ENCODE measurements at places on chromosomes 3 and 15.

- DNase-seq, result no peak
Observed at GRCh38 chr3:188670446-188670845, 501.3 kb upstream of the TPRG1 start.

DNA sequence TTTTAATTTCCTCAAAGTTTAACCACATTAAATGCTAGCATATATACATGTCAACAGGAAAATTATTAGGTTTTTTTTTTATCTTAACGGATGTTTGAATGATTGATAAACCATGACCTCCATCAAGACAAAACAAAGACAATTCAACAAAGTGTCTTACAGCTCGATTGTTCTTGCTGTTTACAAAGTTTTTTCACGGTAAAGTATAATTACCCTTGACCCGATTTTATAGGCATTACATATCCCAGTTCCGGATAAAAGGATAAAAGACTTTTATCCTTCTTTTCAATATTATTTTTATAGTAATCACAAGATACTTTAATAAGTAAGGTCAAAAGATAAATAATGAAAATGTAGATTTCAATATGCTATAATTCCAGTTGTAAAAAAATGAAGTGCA is 96.9 kb downstream of the RORA start:
- DNase-seq, result no peak

DNA sequence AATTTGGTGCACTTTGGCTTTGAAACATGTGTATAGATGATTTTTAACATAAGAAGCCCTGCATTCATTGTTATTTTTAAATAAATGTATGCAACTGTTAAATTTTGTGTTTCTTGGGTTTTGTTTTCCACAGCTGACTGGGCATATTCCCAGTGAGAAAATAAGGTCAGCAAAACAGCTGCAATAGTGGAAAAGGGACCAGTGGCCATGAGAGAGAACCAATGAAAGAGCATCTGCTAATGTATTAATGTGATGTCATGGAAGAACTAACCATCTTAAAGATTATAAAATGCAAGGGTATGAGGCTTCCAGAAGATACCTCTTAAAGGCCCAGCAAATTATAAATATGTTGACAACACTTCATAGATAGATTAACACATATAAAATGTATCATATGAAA is 31.0 kb upstream of the KBTBD12 start:
- no peak for DNase-seq

GRCh38 chr3:13018561-13019242 is 54.5 kb downstream of the IQSEC1 start:
- DNase-seq, result no peak

GRCh38 chr3:52063026-52063723 is 6.8 kb upstream of the DUSP7 start:
- DNase-seq, result no peak

DNA sequence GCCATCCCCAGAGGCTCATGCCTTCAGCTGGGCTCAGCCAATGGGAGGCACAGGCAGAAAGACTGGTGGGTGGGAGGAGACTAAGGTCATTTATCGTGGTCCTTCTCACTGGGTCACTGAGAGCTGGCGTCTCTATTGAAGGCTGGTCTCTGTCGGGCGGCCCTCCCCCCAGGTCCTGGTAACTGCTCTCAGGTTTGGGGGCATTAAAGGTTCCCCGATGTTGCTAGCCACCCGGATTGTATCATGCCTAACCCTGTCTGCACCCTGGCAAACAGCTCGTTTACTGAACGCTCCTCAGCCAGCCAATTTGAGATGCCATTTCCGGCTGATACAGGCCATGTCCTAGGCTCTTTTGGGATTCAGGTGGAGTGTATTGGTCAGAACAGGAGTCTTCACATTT is 10.5 kb downstream of the SELENOS start:
- no peak for DNase-seq

- DNase-seq, result no peak
Observed at GRCh38 chr3:13571264-13571663, 22.3 kb downstream of the FBLN2 start.

DNA sequence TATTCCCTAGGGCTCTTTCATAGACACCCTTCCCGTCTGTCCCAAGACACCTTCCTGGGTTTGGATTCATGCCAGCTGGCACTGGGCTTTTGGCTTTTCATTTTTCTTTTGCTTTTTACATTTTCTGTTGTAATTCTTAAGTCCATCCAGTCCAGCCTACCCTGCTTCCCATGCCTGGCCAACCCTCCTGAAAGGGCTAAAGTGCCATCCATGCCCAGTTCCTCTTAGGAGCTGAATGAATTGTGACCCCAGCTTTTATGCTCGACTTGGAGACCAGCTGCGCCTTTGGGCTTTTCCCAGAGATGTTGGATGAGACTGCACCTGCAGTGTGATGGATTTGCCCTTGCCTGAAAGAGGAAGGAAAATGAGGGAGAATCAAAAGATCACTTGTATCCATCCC is 25.8 kb downstream of the LRRN1 start:
- DNase-seq, result no peak

GRCh38 chr3:119311081-119311925 is 17.1 kb downstream of the ARHGAP31 start:
- no peak for DNase-seq

GRCh38 chr3:21462141-21462540 is 288.9 kb downstream of the ZNF385D start:
- no peak for DNase-seq

DNA sequence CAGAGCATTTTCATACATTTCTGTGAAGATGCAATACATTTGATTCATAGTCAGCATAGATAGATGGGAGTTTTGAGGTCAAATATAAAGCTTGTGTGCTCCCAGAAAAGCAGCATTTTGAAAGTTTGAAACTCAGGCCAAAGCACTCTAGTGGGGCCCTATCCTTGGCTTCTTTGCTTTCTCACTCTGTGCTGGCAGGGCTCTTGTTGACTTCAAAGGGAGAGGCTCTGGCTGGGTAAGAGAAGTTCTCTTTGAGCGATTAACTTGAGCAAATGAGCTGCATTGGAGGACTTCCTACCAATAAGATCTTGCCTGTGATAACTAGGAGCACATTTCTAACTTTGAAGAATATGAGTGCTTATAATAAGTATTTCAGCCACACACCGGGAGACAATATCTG is 214.0 kb upstream of the RARB start:
- DNase-seq, result no peak

GRCh38 chr15:62880278-62880677 is 162.3 kb upstream of the TPM1 start:
- no peak for DNase-seq

DNA sequence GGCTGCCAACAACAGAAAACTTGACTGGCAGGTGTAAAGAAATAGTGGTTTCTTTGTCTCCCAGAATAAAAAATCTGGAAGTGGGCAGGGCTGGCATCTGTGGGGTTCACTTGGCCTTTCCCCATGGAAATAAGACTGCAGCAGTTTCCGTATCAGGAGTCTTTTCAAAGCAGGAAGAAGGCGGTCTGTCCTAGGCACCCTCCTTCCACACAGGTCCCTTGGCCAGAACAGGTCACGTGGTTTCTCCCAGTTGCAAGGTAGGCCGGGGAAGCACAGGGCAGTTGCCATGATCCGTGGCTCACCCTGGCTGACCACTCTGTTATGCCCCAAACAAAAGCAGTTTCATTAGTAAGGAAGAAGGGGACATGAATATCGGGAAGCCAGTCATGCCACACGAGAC is 45.4 kb downstream of the ZDHHC19 start:
- DNase-seq, result no peak

DNA sequence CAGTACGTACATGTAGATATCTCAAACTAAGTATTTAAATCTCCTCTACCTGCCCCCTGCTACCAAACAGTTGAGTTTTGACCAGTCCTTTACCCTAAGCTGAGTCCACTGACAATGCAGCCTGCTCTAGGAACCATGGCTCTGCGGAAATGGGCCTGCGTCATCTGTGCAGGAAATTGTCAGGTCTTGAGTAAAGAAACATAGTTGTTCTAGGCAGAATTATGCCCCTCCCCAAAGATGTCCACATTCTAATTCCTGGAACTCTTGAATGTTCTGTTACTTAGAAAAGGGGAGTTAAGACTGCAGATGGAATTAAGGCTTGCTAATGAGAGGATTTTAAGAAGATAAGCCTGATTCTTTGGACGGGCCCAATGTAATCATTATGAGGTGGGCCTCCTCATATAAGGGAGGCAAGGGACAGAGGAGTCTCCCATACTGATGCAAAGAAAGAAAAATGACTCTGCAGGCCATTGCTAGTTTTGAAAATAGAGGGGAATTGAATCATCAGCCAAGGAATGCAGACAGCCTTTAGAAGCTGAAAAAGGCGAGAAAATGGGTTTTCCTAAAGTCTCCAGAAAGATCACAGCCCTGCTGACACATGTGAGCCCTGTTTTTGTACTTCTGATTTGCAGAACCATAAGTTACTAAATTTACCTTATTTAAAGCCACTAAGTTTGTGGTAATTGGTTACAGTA is 5.5 kb upstream of the VGLL3 start:
- no peak for DNase-seq

- peak; percentile 12 for DNase-seq
Observed at GRCh38 chr3:187777331-187777941, 32.2 kb upstream of the BCL6 start.

GRCh38 chr15:62513893-62514292 is 348.8 kb upstream of the C2CD4B start:
- DNase-seq, result no peak

- no peak for DNase-seq
Observed at GRCh38 chr15:52020221-52021085, 1.4 kb downstream of the MAPK6 start.

- DNase-seq, result no peak
Observed at GRCh38 chr3:115359536-115359935, 212.4 kb upstream of the ZBTB20 start.
